ENCODE measurements at places on chromosomes 7 and 10.

DNA sequence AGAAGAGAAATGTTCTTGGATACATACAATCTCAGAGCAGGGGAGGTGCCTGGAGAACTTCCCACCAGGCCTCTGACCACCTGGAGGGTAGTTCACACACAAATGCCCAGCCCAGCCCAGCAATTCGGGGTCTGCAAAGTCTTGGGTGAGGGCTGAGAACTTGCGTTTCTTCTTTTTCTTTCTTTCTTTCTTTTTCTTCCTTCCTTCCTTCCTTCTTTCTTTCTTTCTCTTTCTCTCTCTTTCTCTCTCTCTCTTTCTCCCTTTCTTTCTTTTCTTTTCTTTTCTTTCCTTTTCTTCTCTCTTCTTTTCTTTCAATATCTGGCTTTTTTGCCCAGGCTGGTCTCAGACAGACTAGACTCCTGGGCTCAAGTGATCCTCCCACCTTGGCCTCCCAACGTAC, 22.4 kb downstream of the NPC1L1 start:
- DNase-seq = no peak

DNA sequence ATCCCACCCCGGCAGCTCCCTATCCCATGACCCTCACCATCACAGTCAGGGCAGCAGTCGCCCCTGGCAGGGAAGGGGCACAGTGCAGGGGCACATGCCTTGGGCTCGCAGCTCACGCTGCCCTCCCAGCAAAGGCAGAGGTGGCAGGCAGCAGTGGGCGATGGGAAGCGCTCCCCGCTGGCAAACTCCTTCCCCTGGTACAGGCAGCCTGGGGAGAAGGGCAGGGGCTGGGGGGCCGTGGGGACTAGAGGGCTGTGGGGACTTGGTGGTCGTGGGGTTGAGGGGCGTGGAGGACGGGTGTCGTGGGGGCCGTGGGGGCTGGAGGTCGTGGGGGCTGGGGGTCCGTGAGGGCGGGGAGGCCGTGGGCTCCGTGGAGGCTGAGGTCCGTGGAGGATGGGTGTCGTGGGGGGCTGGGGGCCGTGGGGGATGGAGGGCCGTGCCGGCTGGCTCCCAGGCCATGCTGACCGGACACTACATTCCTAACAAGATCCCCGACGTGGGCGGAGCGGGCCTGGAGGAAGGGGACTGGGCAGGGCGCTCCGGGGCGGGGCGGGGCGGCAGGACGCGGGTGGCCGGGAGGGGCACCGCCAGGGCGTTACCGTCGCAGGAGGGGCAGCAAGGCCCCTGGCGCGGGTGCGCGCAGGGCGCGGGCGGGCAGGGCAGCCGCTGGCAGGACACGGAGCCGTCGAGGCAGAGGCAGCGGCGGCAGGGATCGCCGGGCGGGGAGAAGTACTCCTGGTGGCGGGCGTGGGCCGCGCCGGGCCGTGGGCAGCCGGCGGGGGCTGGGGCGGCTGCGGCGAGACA, 20.0 kb downstream of the KCP start:
- no peak for DNase-seq

- no peak for DNase-seq
These were observed 35.5 kb upstream of the DGKI start for GRCh38 chr7:137882261-137882668.

GRCh38 chr10:80408242-80409101, at the start of gene PRXL2A:
Gene PRXL2A (plus strand): TSS chr10:80408551. CDS start chr10:80420468, 11,917 bp downstream.
- DNase-seq = peak; percentile 59

- no peak for DNase-seq
These were observed 922 bp downstream of the PPA1 start for GRCh38 chr10:70232155-70232858.

Data from activated CD4-positive, CD25-positive, alpha-beta regulatory T cell (primary cell).